Pancreas (tissue), 10 donors: ENCODE measurements at places on chromosomes 2 and 18.
A peak's percentile ranks its signal among the peaks of the same experiment; 100 is the strongest.

DNA sequence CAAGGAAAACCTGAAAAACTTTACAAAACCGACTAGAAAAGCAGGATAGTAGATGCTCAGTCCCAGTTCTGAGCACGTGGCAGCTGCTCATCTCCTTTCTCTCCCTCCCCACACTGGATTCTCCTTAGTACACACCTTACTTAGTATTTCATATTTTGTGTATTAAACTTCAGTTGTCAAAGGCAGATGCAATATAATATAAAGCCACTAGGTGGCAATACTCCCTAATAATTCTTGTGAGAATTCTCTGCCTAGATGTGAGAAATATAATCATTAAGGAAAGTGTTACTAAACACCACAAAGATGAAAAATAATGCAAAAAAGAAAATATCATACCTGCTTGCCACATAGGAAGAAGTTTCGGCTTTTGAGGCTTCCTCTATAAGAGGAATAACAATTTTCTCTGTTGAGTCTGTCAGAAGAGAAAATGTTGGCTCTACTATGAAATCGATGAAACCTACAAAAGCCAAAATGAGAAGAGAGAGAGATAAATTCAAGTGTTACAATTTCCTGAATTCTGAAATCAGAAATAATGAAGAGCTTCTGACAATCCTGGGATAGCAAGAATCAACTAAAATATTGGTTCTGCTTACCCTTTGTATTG is 200.6 kb downstream of the PPP1R1C start:
- no peak for DNase-seq

GRCh38 chr18:55819448-55819847 is 231.5 kb upstream of the TCF4 start:
- no peak for DNase-seq

- DNase-seq = no peak
Observed at GRCh38 chr18:8536922-8537321, 72.3 kb upstream of the RAB12 start.

- DNase-seq = no peak
Observed at GRCh38 chr2:20173064-20173463, 51.9 kb downstream of the SDC1 start.

DNA sequence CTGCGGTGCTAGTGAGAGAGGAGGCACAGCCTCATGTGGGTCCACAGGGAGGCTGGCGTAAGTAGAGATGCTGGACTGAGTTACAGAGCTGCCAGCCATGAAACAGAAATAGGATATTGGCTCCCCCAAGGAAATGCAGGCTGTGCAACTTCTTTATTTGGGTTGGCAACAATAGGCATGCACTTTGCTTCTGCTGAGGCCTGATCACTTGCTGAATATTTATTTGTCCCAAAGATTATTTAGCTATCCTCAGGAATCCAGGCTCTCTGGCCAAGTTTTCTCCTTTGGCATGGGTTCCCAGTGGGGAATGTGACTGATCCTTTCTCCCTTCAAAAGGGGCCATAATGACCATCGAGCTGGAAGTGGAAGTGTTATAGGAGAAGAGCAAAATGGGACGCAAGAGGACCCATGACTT is 60.0 kb downstream of the MAPK4 start:
- DNase-seq = no peak

DNA sequence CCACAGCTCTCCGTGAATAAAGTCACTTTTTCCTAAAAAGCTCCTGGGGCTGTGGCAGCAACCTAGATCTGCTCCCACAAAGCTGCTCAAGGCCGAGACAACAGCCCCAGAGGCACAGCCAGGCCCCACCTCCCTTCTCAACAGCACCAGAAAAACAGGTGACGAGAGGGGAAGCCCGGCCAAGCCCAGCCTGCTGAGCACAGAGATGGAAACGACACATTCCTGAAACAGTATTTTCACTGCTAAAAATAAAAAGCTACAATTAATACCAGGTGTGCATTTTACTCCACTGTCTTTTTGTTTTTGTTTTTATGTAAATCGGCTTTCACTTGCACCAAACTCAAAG is 199.3 kb downstream of the HDAC4 start:
- no peak for DNase-seq

DNA sequence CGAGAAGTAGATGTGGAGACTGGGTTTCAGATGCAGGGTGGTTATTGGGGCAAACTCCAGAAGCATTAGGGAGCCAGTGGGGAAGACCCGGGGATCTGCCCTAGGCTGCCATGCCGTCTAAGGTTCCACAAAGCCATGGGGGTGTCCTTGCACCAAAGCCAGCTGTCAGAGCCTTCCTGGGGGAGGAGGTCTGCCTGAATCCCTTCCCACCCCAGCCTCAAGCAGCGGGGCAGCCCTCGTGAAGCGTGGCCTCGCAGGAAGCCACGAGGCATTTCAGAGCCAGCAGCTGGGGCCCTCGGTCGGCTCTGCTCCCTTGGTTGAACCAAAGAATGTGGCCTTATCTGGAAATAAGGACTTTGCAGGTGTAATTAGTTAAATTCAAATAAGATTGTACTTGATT is 51.2 kb upstream of the UBE2F start:
- no peak for DNase-seq

DNA sequence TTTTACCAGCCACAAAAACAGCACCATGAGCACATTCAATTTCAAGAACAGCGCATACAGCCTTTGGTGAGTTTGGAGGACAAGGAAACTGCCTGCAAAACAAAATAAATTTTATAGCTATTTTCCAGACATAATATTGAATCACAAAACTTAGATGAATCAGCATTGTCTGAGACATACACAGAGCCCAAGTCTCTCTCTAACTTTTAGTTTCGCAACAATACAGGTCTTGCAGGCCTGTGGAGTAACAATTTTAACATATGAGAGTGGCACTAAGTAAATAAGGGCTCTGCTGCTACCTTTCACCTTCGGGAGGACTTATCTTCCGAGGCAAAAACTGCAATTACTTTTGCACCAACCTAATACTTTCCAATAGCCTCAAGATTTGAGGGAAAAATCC is 56.1 kb upstream of the PEX13 start:
- no peak for DNase-seq

GRCh38 chr2:149205143-149205542 is 125.2 kb upstream of the LYPD6 start:
- DNase-seq = no peak

GRCh38 chr2:231781798-231782726 is 980 bp upstream of the PDE6D start:
- DNase-seq = peak; percentile 16

DNA sequence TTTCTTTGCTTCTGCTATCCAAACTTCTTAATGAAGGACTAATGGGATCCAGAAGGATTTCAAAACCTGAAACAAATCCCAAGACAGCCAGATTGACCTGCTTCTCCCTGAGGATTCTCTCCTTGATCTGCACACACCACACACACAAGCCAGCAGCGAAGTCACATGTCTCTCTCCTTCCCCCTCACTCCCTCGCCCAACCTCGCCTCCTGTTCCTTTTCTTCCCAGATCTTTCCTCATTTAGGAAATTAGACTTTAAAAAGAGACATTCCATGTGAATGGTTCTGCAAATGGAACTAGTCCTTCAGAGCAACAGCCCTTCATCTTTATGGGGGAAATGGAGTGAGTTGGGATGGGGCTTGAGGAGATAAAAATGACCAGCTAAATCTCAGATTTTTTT is 639.1 kb upstream of the SETBP1 start:
- no peak for DNase-seq

DNA sequence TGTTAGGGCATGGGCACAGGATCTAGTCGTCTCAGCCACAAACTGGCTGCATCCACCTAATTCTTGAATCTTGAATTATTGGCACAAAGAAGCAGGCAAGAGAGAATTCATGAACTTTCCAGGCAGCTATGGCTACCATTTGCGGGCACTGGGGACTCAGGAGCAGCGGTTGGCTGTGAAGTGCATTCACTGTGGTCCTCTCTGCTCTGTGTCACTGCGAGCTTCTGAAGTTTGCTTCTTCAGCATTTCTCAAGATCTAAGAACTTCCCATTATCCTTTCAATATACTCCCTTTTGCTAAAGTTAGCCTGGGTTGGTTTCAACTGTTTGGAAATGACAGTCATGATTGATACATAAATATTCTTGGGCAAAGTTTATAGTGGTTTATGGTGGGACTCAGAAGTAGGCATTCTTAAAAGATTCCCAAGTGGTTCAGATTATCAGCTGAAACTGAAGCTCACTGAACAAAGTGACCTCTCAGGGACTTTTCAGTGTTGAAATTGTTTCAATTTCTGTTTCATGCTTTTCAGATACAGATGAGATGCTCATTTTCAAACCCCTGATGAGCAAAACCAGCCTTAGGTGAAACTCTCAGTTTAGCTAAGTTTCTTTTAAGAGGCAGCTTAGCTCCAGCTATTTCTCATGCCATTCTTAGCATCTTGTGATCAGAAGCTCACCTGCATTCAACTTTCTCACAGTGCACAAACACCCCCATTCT is 1258.3 kb upstream of the GYPC start:
- no peak for DNase-seq

- no peak for DNase-seq
Observed at GRCh38 chr18:12625241-12625640, 32.7 kb downstream of the SPIRE1 start.

DNA sequence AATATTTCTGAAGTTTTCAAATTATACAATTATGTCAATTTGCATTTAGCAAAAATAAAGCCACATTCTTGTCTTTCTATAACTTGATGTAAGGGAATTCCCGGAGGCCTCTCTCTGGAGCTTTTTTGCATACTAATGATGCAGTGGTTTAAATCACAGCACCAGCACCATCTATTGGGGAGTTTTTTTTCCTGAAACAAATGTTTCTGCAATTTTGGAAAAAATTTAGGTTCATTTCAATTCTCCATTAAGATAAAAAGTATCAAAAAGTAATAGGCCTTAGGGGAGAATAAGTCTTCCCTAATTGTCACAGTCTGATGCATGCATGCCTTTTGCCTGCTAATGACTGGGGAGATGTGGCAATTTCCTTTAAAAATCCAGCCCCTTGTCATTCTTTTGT is 13.5 kb downstream of the CBLN2 start:
- DNase-seq = no peak

DNA sequence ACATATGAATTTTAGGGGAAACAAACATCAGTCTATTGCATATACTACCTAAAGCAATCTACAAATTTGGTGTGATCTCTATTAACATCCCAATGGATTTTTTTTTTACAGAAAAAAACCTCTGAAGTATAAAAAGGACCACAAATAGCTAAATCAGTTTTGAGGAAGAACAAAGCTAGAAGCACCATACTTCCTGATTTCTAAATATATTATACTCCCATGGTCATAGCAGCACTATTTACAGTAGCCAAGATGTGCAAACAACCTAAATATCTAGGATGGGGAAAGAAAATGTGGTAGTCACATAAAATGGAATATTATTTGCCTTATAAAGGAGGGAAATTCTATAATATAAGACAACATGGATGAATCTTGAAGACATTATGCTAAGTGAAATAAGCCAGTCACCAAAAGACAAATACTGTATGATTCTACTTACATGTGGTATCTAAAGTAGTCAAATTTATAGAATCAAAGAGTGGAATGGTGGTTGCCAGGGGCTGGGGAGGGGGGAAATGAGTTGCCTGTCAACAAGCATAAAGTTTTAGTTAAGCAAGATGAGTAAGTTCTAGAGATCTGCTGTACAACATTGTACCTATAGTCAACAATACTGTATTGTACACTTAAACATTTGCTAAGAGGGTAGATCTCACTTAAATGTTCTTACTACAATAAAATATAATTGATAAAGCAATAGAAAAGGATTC is 17.6 kb upstream of the CASP8 start:
- DNase-seq = no peak

GRCh38 chr2:238513346-238513745 is 86.6 kb downstream of the ASB1 start:
- peak; percentile 39 for DNase-seq

DNA sequence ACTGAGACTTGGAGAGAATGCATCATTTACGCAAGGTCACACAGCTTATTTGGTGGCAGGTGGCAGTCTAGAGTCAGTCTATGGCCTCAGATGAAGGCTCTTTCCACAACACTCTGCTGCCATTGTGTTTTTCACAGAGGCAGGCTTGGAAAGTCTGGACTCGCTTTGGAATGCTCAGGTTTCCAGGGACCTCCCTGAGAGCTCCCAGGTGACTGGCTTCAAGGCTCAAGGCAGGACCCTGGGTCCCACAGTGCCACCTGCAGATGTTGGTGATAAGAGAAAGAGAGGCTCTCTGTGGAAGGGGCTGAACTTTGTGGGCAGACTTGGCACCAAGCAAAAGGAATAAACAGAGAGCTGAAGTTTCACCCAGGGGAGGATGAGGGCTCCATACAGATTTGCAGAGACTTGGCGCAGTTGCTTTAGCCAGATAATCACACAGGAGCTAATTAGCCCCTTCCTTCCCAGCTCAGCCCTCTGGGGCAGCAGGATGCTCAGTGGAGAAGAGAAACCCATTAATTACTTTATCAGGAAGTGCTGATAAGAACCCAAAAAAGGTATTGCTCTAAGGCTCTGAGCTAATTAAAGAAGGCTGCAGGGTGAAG is 103.5 kb downstream of the LBH start:
- DNase-seq = no peak

- no peak for DNase-seq
Observed at GRCh38 chr18:74456017-74456348, 1.1 kb downstream of the DIPK1C start.

DNA sequence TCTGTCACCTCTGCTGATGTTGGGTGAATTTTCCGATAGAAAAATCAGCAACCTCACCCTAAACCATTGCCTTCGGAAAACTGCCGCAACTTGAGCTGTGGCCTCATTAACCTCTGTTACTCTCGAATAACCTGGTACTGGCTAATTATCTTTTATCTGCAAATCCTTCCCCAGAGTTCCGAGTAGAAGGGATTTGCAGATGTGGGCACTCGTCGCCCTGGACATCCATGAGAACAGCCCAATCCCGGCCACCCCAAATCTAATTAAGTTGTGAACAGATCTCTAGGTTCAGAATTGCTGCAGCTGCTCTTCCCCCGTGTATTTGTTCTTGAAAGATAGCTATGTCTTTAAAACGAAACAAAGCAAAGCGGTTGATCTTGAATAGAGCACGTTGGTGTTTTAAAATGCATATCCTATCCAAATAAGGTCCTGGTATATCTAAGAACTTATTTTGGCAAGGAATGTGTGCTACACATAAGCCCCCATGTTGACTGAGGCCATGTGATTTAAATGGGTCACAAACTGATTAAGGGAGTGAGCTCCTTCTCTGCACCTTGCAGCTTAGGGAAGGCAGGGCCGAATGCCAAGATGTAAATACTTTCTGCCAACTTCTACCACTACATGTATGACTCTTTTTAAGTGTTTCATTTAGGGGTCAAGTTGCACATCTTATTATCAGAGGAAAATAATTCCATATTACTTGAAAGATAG is 88.2 kb downstream of the MTCL1 start:
- DNase-seq = no peak
